NCI-H510A treated with DMSO at 0.1 percent for 48 hours (cell line): ENCODE measurements at places on chromosomes 12 and 14.

DNA sequence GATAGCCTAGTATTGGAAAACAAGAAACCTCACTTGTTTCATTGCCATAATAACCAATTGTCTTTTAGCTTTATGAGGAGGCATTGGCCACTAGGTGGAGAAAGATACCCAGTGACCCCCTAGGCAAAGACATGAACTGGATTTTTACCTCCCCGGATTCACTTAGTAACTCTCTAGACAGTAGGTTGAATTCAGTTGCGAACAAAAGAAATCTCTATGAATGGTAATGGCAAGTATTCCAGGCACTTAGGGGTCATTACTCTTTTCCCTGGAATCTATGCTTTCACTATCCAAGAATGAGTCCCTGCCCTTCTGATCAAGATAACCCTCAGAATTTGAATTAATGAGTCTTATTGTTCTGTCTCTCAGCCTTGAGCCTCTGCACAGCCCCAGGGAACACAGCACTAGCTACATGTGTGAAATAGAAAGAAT is 29.5 kb upstream of the RHOJ start:
- peak; percentile 57 for DNase-seq

DNA sequence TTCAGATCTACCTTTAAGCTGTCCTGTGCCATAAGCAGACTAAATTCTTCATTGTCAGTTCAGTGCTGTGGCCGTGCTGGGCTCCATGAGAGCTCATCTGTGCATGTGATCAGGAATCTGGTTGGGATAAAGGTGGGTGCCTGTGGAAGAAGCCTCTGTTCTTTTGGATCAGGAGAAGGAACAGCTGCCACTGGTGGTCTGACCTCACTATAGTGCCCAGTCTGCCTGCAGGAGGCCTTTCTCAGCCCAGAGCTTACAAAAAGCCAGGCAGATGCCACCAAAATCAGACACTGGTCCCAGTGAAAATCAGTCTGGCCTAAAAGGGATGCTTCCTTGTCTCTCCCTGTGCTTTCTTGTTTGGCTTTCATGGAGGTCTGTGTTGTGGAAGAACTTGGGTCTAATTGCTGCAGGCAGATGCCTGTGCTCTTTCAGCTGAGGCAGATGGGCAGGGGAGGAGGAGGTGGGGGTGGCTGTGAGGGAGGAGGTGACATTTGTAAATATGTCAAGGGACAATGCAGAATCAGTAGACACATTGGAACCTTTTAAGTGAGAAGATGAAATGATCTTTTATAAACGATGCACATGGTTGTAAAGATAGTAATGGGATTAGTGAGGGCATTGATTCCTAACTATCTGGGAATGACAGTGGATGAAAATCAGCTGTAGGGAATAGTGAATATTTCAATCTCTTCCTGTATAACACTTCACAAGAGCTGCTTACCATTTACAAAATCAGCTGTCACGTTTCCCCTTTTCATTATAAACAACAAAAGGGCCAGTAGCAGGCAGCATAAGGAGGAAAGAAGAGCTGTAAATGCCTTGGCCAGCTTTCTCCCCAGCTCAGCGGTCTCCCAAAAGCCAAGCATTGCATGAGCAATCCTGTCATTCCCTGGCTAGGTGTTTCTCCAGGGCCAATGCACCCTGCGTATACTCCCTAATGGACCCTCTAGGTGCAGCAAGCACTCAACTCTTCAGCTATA is 44.6 kb downstream of the CACNA2D4 start:
- no peak for DNase-seq

DNA sequence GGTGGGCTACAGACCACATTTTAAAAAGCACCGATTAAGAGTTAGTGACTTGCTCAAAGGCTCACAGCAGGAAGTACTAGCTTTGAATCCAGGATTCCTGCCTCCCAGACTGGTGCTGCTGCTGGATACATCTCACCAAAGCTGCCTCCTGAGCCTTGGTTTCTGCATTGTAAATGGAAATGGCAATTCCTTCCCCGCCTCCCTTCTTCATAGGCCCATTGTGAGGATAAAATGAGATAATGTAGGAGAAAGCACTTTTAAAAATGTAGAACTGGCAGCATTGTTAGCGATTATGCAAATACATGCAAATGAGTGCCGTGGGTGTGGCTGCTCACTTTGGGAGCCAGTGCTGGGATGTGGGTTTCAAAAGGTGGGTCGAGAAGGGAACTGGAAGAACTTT is 15.4 kb downstream of the PDE1B start:
- no peak for DNase-seq

DNA sequence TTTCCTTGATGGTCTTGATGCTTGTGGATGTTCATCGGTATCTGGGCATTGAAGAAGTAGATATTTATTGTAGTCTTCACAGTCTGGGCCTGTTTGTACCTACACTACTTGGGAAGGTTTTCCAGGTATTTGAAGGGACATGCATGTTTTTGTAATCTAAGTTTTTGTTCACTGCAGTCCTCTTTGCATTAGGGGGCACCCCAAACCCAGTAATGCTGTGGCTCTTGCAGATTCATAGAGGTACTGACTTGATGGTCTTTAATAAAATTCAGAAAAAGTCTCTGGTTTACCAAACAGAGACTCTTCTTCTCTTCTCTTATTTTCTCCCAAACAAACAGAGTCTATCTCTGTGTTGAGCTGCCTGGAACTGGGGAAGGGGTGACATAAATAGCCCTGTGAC is 150.9 kb upstream of the SLC16A7 start:
- DNase-seq: no peak

DNA sequence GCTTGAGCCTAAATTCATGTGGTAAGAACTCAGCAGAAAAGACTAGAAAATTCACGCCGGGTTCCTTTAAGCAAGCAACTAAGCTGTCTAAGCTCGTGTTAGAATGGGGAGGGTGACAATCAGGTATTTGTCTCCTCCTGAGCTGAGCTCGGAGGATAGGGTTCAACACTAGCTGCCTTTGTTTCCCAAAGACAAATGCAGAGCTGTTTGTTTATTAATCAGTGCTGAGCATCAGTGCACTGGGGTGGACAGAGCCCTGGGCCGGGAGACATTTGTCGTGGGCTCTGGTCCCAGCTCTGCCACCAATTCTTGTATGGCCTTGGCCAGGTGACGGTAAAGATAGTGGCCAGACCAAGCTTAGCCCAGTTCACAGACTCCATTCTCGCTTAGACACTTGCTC is 43.7 kb downstream of the DEGS2 start:
- DNase-seq: no peak
